ENCODE measurements at places on chromosomes 3 and 15.

DNA sequence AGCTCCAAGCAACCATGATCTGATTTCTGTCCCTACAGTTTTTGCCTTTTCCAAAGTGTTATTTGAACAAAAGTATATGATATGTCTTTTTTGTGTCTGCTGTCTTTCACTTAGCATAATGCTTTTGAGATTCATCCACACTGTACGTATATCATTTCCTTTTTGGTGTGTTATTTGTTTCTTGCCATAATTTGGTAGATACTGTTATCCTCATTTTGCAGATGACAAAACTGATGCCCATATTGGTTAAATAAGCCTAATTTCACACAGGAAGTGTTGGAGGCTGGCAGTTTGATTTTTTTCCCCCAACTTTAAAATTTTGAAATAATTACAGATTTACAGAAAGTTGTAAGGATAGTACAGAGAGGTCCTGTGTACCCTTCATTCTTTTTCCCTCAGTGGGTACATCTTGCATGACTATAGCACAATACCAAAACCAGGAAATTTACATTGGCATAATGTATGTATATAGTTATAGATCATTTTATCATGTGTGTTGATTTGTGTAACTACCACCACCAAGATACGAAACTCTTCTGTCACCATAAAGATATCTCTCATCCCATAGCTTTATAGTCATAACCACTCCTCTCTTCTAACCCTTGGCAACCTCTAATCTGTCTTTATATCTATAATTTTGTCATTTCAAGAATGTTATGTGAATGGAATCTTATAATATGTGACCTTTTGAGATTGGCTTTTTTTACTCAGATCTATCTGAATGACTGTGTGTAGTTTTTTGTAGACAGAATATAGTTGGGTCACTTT is 55.6 kb downstream of the RASA2 start:
- no peak for DNase-seq

GRCh38 chr3:101936419-101937356 is 87.4 kb downstream of the NFKBIZ start:
- DNase-seq: no peak

GRCh38 chr3:138180375-138181029 is 5.8 kb upstream of the DBR1 start:
- DNase-seq: no peak

- no peak for DNase-seq
Measured at GRCh38 chr15:56168394-56168793, 75.3 kb downstream of the RFX7 start.

DNA sequence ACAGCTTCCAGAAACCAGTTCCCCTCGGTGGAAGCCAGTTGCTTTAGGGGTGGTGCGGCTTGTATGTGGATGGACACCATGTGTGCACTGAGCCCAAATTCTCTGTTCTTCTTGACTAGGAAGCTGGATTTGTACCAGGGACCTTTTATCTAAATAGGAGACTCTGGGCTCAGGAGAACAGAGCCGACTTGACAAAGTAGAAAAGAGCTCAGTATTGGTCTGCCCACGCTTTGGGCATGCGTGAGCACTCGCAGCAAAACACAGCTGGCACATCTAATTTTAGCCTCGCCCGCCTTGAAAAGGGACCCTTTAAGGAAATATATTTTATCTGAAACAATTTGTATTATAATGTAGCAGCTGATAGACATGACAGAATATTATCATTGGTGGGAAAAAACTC is 1.1 kb upstream of the RBMS3 start:
- DNase-seq: no peak

GRCh38 chr3:31572236-31573004 is 39.7 kb downstream of the STT3B start:
- no peak for DNase-seq

DNA sequence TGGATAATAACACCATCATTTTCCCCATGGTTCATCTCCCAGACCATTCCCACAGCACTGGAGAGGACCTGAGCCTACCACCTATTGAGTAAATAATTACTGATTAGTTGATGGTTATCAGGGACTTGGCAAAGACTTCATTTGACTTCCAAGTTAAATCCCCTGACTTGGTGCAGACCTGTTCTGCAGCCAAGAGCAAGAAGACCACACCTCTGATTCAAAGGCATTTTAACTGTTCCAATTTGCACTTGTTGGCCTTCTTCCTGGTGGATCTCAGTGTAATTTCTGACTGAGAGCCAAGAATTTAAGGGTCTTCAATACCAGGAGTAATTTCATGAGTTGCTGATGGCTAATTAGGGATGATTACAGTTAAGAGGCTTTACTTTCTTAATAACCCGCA is 24.0 kb downstream of the THSD4 start:
- DNase-seq: peak; percentile 31

All from LNCaP clone FGC (cell line).